ENCODE measurements at places on chromosomes 6 and 20.
A peak's percentile ranks its signal among the peaks of the same experiment; 100 is the strongest.

DNA sequence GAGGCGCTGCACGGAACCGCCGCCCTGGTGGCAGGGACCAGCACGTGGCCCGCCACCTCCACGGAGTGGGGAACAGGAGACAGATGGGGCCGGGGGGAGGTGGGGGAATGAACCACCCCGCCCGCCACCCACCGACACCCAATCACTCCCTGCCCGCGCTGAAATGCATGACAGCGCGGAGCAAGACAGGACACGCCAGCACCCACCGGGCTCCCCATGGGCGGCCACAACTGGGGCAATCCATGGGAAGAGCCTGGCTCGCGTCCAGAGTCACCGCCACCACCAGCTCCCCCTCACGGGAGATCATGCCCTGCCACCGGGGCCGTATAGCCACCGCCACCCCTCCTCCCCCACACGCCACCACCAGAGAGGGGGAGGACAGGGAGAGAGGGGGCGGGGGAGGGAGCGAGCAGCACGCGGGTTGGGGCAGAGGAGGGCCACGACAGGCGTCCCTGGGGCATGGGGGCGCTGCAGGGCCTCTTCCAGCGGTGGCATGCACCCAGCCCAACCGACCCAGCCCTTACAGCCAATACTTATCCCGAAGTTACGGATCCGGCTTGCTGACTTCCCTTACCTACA lies 744.3 kb upstream of the DEFB115 start:
- no peak for DNase-seq

- no peak for DNase-seq
Observed at GRCh38 chr20:10221021-10221420, 2.4 kb downstream of the SNAP25 start.

DNA sequence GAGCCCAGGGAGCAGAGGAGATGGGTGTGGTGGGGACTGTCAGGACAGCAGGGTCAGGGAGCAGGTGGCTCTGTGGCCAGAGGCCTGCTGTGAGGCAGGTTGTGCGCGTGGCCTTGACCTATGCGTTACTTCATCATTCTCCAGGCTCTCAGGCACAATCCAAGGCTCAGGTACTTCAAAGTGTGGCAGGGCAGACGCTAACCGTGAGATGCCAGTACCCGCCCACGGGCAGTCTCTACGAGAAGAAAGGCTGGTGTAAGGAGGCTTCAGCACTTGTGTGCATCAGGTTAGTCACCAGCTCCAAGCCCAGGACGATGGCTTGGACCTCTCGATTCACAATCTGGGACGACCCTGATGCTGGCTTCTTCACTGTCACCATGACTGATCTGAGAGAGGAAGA lies 535 bp downstream of the NCR2 start:
- no peak for DNase-seq

DNA sequence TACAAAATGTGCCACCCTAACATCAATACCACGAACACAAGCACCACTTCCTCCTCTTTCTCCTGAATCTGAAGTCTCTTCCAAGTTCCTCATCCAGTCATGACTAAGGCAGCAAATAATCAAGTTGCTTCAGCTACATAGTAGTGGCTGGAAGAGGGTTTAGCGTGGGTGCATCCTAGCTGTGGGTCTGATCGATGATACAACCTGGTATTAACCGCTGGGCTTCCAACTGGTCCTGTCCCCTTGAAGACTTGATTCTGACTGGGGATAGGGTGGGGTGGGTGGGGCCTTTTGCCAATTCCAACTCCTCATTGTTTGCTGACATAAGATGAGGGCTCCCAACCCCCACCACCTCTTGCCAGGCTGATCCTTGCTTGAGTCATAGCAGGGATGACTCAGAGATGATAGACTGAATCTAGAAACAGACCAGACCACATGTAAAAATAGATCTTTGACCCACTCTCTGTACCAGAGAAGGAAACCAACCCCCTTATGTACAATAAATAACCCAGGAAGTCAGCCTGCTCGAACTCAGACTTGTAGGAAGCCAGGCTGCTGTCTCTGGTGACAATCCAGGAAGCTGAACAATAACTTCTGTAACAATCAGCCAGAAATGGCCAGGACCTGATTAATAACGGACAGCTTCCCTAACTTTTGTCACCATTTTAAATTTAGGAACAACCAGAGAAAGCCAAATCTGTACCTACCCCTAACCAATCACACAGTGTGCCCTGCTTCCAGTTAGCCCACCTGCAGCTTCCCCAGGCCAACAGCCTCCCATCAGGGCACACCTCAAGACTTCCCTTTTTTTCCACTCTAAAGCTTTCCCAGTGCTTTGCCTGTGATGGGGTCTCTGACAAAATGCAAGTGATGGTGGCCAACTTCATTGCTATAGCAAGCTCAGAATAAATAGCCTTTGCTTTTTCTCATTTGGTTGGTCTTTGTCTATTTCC lies 68.9 kb upstream of the FAM184A start:
- DNase-seq = peak; percentile 98

GRCh38 chr6:25645916-25646315 lies 6.1 kb upstream of the SCGN start:
- no peak for DNase-seq

DNA sequence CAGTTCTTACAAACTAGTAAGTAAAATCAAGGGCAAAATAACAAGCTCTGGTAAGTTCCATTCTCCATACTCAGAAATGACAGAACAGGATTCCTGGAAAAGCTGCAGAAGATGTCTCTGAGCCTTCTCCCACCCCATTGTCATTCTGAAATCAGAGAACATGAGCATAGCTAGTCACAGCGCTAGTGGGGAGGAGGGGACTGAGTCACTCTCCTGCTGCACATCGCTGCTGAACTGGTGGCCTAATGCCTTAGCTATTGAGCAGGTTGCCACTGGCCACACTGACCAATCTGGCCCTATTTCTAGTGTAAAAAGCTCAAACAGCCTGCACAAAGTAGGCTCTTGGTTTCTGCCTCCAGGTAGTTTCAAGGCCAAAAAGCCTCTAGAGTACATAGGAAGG lies 26.1 kb upstream of the RIPPLY2 start:
- no peak for DNase-seq

DNA sequence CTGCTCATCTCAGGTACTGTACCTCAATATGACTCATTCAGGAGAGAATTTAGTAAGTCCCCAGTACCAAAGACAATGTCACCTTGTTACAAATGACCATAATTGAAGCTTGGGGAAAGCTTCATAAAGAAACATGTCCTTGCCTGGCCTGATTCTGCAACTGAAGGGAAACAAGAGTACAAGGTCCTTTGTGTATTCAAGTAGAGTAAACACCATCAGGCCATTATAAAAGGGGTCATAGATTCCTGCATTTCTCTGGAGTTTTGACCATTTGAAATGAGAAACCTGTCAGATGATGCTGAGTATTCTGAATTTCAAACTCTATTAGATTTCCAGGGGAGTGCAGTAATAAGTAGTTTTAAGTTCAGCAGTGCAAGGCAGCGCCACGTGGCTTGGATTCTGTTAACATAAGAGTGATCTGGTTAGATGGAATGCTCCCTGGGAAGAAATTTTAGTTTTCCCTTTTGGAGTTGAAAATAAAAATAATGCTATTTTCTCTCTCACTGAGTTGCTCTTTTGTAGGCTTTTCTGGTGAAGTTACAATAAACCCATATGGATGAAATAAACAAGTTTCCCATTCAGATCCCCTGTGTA lies 1054.3 kb downstream of the EPHA7 start:
- DNase-seq = peak; percentile 7

GRCh38 chr20:44513871-44514270 lies 8.0 kb downstream of the SERINC3 start:
- DNase-seq = no peak

GRCh38 chr20:62745952-62746288 lies 37.3 kb downstream of the NTSR1 start:
- DNase-seq = no peak

- no peak for DNase-seq
Observed at GRCh38 chr6:98831057-98831958, 3.1 kb upstream of the POU3F2 start.

- peak; percentile 12 for DNase-seq
Observed at GRCh38 chr6:57822896-57823358, 505.5 kb downstream of the PRIM2 start.

- no peak for DNase-seq
Observed at GRCh38 chr20:41361757-41362747, 4.6 kb downstream of the EMILIN3 start.
